Stimulated activated CD4-positive, alpha-beta T cell treated with anti-CD3 and anti-CD28 coated beads, Interleukin-1b, Interleukin-23, amount 100 ng/mL, for 4 hours (primary cell): ENCODE measurements at places on chromosomes 12 and 14.

GRCh38 chr12:11761869-11762567, 112.5 kb downstream of the ETV6 start:
- no peak for DNase-seq

DNA sequence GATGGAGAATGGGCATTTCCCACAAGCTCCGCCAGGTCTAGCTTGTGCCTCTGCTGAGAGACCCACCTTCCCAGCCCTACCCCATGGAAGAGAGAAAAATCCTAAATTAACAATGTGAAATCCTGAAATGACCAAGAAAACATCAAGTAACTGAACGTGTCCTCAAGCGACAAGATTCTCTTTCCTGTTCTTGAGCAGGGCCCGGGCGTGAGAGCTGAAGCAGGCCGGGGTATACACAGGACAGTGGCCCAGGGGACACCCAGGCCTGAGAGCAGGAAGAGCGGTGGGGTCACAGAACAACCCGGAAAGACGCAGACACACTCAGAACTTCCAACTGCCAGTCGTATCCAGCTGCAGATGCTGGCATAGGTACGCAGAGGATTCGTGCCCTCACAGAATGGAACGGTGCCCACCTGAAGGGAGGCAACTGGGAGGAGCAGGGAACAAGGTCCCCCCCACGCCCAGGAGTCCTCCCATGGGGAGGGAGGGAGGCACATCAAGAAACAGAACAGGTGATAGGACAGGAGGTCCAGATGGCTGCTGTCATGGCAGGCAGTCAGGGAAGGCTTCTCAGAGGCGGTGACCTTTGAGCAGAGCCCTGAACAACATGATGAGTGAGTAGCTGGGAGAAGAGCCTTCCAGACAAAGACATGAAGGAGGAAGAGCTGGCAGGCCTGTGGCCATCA, 9.1 kb downstream of the RIMBP2 start:
- DNase-seq, result no peak

DNA sequence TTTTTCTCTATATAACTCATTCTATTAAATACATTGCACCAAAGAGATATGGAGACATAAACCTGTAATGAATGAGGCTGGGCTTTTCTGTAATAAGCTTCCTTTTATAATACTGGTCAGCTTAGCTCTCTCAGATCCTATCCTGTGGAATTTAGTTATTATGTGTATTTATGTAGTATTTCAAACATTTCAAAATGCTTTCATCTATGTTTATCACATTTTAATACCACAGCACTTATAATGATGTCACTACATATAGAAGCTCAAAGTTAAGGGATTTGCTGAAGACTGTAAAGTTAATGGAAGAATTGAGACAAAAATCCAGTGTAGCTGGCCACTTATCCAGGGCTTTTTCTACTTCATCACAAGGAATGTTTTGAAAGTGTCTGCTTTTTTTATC, 11.4 kb downstream of the ANG start:
- DNase-seq, result no peak

GRCh38 chr14:95697764-95698163, 11.5 kb downstream of the TCL1B start:
- DNase-seq, result no peak

GRCh38 chr14:74572726-74573301, 39.2 kb downstream of the LTBP2 start:
- no peak for DNase-seq
